ENCODE measurements at places on chromosomes 16 and 17. TPM values are rescaled to one million over a fixed set of nuclear protein-coding genes. Genes with fewer than 3 reads are reported as not detected.

Gene OR1A1
- total RNA-seq, result not detected

Gene TBX6
- 0.33 TPM for total RNA-seq

Gene RAB26
- 0.51 TPM for total RNA-seq

Gene ITGAD
- not detected for total RNA-seq

Gene RAB11FIP4
- 0.66 TPM for total RNA-seq

Gene SPEM2
- total RNA-seq, result not detected

Gene CDRT15L2
- total RNA-seq, result not detected

Gene RNF222
- total RNA-seq, result not detected

Gene CNTNAP4
- total RNA-seq, result not detected

Gene TMEM235
- total RNA-seq, result not detected

Gene CCL13
- under 0.01 TPM for total RNA-seq

Gene SPATA32
- not detected for total RNA-seq

Gene PITPNM3
- 0.99 TPM for total RNA-seq

Gene DDX28
- 12.3 TPM for total RNA-seq
